Stimulated activated naive B cell treated with anti-CD40 and anti-IgM and Interleukin-4, amounts not matched to agents 10 μg/mL and 1 μg/mL and 100 μg/mL, for 72 hours (primary cell): ENCODE measurements at places on chromosomes 2 and 18.
A peak's percentile ranks its signal among the peaks of the same experiment; 100 is the strongest.

GRCh38 chr2:209334188-209335017, 89.4 kb upstream of the MAP2 start:
- peak; percentile 18 for DNase-seq
- H3K36me3 ChIP-seq = no peaks in the 10 kb centered on the region
- peaks cover 10% of the 10 kb centered on the region for H3K27me3 ChIP-seq
- no peak overlapping the region for H3K27ac ChIP-seq
- no peak overlapping the region for H3K4me3 ChIP-seq

DNA sequence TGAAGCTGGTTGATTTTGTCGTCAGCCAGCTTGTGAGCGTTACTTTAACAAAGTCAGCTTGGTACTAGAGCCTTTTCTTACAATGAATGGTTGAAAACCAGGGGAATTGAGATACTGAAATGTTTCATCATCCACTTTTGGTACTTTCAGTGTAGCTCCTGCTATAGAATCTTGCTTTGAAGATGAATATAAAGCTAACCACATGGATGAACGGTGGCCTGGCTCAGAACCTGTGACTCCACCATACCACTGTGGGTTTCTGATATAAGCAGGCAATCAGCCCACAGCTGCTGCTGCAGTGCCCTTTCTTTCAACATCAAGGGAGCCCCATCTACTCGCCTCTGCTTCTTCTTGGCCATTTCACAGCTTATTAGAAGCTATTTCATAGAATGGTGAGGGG, 53.2 kb upstream of the GPR45 start:
- H3K27me3 ChIP-seq = peaks cover 5% of the 10 kb centered on the region
- H3K4me1 ChIP-seq = peaks cover 6% of the 10 kb centered on the region
- peaks cover 7% of the 10 kb centered on the region for H3K36me3 ChIP-seq
- no peak for DNase-seq

- no peaks in the 10 kb centered on the region for H3K27me3 ChIP-seq
- DNase-seq = no peak
- H3K4me1 ChIP-seq = peaks cover 9% of the 10 kb centered on the region
- no peaks in the 10 kb centered on the region for H3K36me3 ChIP-seq
- H3K27ac ChIP-seq = no peak overlapping the region
- no peak overlapping the region for H3K4me3 ChIP-seq
Measured at GRCh38 chr18:79559436-79559835, 120.2 kb upstream of the CTDP1 start.

- no peaks in the 10 kb centered on the region for H3K4me1 ChIP-seq
- H3K27me3 ChIP-seq = no peaks in the 10 kb centered on the region
- H3K27ac ChIP-seq = no peak overlapping the region
- no peak overlapping the region for H3K4me3 ChIP-seq
- no peak for DNase-seq
Measured at GRCh38 chr2:10132596-10132995, 10.1 kb downstream of the RRM2 start.

GRCh38 chr2:15173501-15173900, 387.6 kb downstream of the NBAS start:
- no peak overlapping the region for H3K27ac ChIP-seq
- no peaks in the 10 kb centered on the region for H3K27me3 ChIP-seq
- peaks cover 67% of the 10 kb centered on the region for H3K36me3 ChIP-seq
- no peaks in the 10 kb centered on the region for H3K4me1 ChIP-seq

- H3K4me3 ChIP-seq = no peak overlapping the region
- H3K36me3 ChIP-seq = peaks cover 3% of the 10 kb centered on the region
Measured at GRCh38 chr2:138294451-138294850, 207.1 kb upstream of the SPOPL start.

DNA sequence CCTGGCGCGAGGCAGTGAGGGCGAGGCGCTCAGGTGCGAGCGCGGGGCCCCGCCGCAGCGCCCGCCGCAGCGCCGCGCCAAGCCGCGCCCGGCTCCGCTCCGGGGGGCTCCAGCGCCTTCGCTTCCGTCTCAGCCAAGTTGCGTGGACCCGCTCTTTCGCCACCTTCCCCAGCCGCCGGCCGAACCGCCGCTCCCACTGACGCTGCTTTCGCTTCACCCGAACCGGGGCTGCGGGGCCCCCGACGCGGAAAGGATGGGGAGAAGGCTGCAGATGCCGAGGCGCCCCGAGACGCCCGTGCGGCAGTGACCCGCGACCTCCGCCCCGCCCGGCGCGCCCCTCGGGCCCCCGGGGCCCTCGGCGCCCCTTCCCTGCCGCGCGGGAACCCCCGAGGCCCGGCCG, 328 bp upstream of the INHBB start:
- H3K4me1 ChIP-seq = peaks cover 31% of the 10 kb centered on the region
- no peak for DNase-seq
- H3K27ac ChIP-seq = no peak overlapping the region
- no peaks in the 10 kb centered on the region for H3K36me3 ChIP-seq
- H3K4me3 ChIP-seq = peak overlapping the region; percentile 53
- H3K27me3 ChIP-seq = peaks cover 66% of the 10 kb centered on the region

DNA sequence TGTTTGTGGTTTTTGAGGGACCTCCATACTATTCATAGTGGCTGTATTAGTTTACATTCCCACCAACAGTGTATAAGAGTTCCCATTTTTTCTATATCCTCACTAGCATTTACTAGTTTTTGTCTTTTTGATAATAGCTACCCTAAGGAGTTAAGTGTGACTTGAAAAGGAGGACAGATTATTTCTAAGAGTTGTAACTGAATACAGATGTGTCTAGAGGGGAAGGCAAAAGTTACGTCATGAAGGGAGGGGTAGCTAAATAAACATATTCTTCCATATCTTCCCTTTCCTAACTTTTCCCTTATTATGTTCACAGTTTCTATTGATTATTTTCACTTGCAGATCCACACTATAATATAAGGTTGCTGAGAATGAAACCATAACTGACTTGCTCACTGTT, 1315.7 kb upstream of the ZEB2 start:
- no peaks in the 10 kb centered on the region for H3K36me3 ChIP-seq
- no peak overlapping the region for H3K4me3 ChIP-seq
- no peaks in the 10 kb centered on the region for H3K4me1 ChIP-seq
- H3K27me3 ChIP-seq = no peaks in the 10 kb centered on the region
- no peak for DNase-seq
